NCI-H460 (cell line): ENCODE measurements at places on chromosomes 7 and 10. TPM values are rescaled to one million over a fixed set of nuclear protein-coding genes. Genes with fewer than 3 reads are reported as not detected.

The ADAM22 gene
- total RNA-seq = 3.3 and 3.6 TPM in 2 replicates

The SMKR1 gene
- 4.4 and 4.6 TPM in 2 replicates for total RNA-seq

DNA sequence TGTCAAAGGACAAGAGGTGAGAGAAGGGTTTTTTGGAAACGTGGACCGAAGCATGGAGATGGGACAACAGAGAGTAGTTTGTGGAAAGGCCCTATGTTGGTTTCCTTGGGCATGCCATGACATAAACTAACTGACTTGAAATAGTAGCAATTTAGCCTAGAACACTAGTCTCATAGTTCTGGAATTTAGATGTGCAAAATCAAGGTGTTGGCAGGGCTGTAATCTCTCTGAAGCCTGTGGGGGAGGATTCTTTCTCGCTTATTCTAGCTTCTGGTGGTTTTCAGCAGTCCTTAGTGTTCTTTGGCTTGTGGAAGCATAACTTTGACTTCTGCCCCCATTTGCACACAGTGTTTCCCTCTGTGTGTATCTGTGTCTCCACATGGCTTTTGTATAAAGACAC, 283.4 kb downstream of the GFRA1 start:
- DNase-seq = no peak

DNA sequence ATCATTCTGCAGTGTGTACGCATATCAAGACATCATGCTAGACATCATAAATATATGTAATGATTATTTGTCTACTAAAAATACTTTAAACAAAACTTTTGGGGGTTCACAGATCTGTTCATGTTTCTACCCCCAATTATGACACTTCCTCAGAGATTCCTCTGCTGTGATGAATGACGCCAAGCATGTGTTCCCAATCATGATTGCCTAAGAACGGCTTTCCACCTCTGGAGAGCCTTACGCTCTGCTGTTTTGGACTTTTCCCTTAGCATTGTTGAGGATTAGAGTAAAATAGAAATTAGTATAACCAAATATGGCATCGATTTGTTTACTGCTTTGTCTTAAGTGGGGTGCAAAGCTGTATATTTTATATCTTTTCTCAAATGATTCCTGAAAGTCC, 236.3 kb upstream of the IGFBP3 start:
- DNase-seq = no peak

GRCh38 chr7:51253157-51253556, 63.5 kb downstream of the COBL start:
- DNase-seq = no peak

DNA sequence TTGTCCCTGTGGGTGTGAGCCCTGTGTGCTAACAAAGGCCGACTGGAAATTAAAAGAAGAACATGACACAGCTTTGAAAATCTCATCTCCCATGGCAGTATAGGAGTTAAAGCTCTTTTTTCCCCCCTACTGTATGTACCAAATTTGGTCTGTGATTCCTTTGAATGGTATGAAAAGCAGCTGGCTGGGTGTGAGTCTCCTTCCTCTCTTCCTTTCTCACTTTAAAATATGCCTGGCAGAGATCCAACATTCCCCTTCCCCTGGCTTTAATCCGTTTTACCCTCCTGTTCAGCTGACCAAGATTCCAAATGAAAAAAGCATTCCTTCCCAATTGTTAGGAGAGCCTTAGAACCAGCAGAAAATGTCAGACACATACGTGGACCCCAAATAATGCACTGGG, 225.0 kb upstream of the CELF2 start:
- peak; percentile 12 for DNase-seq

DNA sequence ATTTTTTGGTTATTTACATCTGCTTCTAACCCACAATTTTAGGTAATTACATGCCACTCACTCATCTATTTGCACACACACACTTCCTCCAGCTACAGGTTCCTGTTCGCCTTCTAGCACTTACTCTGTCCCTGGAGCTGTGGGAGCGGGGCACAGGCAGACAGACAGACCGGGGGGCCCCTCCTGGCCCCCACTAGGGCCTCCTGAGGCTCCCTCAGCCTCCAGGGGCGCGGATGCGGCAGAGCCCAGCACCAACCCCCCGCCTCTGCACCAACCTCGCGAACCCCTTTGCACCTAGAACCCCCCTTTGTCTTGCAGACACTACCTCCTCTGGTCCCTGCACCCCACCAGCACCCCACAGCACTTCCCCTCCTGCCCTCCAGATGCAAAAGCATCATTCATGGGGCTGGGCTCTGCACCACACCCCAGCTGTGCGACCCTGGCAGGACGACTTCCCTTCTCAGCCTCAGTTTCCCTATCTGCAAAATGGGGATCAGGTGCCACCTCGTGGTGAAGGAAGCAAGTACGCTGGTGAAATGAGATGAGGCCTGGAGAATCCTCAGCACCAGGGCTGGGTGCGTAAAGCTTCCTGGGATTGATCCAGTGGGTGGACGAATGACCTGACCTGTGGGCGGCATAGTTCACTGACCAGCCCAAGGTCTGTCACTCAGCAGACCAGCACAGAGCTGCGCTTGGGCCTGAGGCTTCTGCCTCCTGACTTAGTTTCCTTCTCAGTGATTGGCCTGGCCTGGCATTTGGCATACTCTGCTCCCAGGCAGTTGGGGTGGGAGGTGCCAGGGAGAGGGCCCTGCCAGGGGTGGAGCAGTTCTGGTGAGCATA, 37.9 kb downstream of the ELFN1 start:
- DNase-seq = no peak

DNA sequence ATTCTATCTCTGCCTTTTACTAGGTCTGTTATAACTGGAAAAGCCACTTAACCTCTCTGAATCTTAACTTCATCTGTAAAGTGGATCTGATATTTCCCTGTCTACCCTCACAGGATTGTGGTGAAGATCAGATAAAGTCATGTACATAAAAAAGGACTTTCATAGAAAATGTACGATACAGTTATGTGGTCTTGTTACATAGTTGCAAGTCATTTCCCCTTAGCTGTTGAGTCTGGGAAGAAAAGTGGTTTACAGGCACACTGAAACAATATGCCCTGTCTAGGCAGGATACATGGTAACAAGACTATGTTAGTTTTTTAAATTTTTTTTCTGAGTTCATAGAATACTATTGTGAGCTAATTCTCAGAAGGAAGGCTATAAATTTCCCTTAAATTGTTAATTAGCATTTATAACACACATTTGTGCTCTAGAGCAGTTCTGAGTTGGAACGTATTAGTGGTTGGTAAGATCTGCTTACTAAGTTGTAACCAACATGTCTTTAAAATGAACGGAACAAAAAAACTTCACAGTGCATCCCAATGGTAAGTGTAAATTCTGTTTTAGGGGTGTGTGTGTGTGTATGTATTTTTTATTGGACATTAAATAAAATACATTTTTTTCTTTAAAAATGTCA, 7.1 kb upstream of the GSTO1 start:
- DNase-seq = no peak

- DNase-seq = no peak
These were observed 122.9 kb upstream of the GLI3 start for GRCh38 chr7:42359946-42360345.

GRCh38 chr7:80809545-80809944, 109.3 kb downstream of the SEMA3C start:
- DNase-seq = no peak

DNA sequence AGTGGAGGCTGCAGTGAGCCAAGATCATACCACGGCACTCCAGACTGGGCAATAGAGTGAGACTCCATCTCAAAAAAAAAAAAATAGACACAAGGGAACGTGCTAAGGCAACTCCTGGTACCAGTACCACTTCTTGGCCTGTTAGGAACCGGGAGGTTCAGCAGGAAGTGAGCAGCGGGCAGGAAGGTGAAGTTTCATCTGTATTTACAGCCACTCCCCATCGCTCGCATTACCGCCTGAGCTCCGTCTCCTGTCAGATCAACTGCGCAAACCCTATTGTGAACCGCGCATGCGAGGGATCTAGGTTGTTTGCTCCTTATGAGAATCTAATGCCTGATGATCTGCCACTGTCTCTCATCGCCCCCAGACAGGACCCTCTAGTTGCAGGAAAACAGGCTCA, 69.9 kb upstream of the FOXK1 start:
- no peak for DNase-seq

The SUGCT gene
- 0.66 and 1.3 TPM in 2 replicates for total RNA-seq

- no peak for DNase-seq
These were observed 45.4 kb upstream of the PRKCQ start for GRCh38 chr10:6625428-6625827.

DNA sequence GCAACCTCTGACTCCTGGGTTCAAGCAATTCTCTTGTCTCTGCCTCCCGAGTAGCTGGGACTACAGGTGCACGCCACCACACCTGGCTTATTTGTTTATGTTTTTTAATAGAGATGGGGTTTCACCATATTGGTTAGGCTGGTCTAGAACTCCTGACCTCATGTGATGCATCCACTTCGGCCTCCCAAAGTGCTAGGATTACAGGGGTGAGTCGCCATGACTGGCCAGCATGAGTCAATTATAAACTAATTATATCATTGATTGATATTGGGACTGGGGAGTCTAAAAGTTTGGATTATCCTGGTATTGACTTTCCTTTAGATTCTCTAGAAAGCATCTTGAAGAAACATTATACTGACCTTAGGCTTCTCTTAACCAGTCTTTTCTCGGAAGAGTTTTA, 73.9 kb upstream of the CCNY start:
- no peak for DNase-seq

DNA sequence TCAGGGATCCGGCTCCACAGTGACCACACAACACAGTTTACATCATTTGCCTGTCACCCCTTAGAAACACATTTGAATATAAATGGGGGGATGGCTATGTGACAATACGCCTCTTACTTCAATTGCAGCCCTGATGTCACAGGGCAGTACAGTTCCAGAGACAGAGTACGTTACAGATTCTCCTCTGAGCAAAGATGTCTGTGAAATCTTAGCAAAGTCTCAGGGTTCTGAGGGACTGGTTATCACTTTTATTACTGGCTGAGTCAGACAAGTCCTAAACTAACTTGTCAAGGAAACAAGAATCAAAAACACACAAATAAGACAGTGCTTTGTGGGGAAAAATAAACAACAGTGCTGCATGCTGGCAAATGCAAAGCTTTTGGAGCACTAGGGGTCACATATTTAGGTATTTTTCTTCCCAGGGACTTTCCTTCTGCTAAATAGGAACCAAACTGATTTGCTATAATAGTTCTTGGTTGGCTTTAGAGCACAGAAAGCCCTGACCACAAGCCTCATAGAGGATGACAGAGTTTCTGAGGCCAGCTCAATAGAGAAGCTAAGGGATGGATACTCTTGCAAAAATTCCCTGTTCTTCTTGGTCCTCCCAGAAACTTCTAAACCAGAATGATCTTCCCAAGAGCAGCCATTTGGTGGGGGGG, 501.6 kb downstream of the GRID1 start:
- no peak for DNase-seq

DNA sequence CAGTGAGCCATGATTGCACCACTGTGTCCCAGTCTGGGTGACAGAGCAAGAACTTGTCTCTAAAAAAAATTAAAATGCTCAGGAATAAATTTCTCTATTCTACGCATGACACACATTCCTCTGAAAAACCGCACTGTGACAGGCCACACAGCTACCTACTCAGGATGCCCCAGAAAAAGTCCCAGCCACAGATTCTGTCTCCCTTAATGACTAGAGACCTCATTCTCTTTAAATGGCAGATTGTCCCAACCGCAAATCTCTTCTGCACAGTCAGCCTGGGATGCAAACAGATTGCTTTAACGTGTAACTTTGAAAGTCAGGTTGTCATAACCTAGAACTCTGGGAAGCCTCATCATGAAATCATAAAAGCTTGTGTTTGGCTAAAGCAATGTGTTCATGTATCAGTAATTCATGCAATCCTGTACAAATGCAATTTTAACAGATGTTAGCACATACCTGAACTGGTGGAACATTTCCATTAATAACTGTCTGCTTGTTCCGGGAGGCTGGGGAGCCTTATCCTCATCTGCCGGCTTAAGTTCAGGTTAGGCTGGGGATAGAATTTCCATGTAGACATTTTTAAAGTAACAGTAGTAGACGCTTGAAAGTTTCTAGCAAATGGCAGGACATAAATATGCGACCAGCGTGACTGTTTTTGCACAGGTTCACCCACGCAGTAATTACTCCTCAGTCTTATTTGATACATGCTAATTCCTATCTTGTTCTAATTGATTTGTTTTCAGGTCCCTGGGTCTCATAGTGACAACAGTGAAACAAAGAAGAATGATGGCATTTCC, 26.2 kb upstream of the MSRB2 start:
- no peak for DNase-seq

The GPR37 gene
- 3.8 and 4.4 TPM in 2 replicates for total RNA-seq

The GJC3 gene
- not detected in 2 replicates for total RNA-seq

The CUZD1 gene
- 1.6 and 2.2 TPM in 2 replicates for total RNA-seq

The OGDHL gene
- 0.09 and 0.30 TPM in 2 replicates for total RNA-seq

The ZNF783 gene
- total RNA-seq = 3.0 and 3.7 TPM in 2 replicates

DNA sequence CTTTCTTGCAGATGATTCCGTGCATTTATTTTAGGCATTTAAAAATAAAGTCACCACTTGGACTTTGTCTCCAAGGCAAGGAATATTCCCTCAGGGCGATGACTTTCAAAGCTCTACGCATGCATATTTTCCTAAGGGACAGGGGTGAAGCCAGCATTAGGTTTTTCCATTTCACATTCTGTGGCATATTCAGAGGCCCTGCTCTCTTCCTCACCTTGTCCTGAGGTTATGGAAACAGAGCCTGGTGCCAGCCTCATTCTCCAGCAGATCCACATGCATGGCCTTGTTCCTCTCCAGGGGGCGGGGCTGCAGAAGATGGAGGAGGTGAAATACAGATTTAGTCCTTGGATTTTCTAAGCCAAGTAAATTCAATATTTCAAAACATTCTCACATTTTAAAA, 11.6 kb upstream of the LYZL1 start:
- DNase-seq = no peak

DNA sequence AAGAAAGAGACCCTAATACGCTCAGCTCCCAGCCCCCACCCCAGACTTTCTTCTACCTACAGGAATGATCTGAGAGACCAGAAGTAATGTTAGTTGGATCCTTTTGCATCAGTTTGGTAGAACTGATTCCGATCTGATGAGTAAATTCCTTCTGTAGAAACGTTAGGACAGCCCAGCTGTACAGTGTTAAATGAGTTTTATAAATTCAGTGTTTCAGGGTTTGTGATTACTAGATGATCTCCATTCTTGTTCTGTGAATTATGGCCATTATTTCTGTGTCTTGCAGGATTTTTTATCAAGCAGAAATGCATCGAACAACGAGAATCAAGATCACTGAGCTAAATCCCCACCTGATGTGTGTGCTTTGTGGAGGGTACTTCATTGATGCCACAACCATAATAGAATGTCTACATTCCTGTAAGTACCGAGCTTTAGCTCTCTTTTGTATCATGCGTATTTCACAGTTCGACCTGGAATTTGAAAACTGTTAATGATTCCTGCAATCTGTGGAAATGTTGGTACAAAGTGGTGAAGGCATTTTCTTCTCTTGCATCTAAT, 5.3 kb downstream of the BMI1 start:
- DNase-seq = no peak

DNA sequence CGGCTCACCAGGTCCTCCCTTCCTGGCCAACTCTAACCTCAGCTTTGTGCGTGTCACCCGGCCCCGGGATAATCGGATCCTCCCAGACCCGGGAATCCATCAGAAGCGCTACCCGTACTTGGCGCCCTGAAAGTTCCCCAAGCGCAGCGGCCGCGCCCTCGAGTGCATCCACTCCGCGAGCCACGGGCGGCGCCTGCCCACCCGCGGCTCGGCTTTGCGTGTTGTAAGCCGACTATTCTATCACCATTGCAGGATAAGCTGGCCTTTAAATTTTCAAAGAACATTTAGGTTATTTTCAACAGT, 35.7 kb upstream of the EBLN1 start:
- DNase-seq = no peak
